ENCODE measurements at places on chromosomes 2 and 18.

DNA sequence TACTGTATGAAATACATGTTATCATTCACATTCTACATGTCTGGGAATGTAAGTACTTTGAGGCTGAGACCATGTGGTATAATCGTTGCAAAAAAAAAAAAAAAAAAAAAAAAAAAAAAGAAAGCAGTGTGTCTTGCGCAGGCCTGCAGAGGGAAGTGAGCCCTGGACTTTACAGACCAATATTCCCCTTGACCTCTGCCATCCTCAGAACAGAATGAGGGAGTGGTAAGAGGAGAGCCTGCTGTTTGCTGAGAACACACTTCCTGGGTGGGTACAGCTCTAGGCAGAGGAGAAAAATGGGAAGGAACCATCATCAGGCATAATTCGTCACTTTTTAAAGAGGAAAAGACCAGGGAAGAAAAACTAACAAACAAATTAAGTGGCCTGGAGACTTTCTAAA lies 28.8 kb upstream of the TBC1D8 start:
- no peak for DNase-seq

GRCh38 chr2:65366595-65367125 lies 65.7 kb downstream of the SPRED2 start:
- no peak for DNase-seq

DNA sequence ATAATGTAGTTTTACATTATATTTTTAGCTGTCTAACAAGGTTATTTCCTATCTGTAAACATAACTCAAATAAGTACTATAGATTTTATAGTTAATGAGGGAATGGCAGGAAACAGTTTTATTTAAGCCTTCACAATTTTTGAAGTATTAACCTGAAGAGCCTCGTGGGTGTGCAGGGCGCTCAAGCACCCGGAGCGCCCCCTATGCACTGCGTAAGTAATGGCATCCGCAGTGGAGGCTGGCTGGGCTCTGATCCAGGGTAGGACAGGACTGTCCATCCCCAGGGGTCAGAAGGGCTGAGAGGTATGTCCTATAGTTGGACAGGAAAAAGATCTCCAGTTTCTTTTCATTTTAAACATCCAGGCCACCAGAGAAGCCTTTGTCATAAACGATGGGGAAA lies 8.2 kb upstream of the GBX2 start:
- DNase-seq: no peak

DNA sequence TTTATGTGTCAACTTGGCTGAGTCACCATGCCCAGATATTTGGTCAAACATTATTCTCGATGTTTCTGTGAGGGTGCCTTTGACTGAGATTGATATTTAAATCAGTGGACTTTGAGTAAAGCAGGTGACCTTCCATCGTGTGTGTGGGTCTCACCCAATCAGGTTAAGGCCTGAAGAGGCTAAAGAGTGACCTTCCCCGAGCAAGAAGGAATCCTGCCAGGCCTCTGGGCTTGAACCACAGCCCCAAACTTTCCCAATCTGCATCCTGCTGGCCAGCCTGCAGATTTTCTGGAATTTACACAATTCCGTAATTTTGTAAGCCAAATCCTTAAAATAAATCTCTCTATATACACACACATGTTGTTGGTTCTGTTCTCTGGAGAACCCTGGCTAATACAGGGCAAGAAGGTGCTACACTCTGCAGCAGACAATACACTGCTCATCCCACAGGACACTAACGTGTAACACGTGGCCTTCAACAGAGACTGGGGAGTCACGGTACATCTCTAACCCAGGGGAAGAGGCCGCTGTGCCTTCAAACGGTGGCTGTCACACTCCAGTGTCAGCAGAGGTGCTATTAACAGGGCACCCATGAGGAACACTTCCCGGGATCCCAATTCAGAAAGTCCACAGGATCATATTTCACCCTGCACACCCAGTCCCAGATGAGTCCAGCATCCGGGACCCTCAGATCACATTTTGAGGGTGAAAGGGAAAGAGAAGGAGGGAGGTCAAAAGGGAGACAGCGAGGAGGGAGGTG lies 113.1 kb upstream of the ID2 start:
- no peak for DNase-seq

GRCh38 chr2:191714925-191715324 lies 37.0 kb downstream of the NABP1 start:
- DNase-seq: no peak

All from esophagus squamous epithelium (tissue), 5 donors.